Activated T-cell treated with anti-CD3 and anti-CD28 coated beads for 48 hours (primary cell): ENCODE measurements at places on chromosomes 4 and X.

DNA sequence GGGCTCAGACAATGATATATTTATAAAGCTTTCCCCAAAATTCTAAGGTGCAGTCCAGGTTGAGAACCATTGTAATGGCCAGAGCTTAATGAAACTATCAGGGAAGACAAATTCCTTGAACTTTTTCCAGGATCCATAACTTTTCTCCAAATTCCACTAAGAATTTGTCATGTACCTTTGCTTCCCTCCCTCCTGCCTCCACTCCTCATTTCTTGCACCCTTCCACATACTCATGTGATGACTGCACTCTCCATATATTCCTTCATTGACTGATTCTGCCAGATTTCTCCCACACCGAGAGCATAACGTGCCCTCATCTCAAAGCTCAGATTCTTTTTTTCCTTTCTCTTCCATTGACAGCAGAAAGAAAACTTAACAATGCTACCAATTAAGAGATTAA, 20.9 kb upstream of the AMELX start:
- DNase-seq: no peak

DNA sequence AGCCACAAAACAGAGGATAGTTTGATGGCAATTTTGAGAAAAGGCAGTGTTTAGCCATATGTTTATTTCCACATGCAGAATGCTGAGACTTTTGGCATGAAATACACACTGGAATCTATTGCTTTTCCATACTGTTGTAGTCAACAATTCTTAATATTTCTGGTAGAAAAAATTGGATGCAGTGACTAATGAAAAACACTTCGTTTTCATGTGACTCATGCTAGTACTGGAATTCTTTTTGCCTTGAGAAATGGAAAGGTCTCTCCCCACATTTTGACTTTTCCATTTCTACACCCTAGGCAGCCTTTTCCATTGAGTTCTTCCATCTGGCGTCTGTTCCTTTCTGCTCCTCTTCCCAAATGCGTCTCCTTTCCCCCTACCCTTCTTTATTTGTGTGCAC, 425.2 kb upstream of the FTHL17 start:
- no peak for DNase-seq

DNA sequence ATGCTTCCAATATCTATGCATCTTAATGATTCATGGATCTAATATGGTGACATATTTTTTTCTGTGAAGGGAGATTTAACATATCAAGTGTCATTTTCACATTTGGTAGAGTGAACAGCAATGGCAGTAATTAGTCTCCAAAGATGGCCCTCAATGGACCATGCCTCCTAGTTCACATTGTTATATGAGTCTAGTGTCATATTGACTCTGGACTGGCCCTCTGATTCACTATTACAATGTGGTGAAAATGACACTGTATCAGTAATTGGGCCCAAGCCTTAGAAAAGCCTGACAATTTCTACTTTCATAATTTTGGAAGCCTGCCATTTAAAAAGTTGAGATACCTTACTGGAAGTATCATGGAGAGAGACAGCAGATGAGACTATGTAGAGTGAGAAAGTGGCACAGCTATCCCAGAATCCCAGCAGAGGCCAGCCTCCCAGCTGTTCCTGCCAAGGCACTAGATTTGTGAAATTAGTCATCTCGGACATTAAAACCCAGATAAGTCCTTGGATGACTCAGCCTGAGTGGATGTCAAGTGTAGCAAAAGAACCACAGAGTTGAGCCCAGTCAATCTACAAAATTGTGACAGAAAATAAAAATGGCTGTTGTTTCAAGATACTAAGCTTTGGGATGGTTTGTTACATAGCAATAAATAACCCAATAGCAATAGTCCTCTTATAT, 68.4 kb downstream of the ARHGEF38 start:
- no peak for DNase-seq

- no peak for DNase-seq
Observed at GRCh38 chr4:145770124-145770523, 90.2 kb downstream of the C4orf51 start.

GRCh38 chr4:20251796-20252655, at the start of gene SLIT2:
SLIT2 (plus strand) TSS chr4:20251905; CDS start chr4:20253816, 1,911 bp downstream.
- DNase-seq: no peak

DNA sequence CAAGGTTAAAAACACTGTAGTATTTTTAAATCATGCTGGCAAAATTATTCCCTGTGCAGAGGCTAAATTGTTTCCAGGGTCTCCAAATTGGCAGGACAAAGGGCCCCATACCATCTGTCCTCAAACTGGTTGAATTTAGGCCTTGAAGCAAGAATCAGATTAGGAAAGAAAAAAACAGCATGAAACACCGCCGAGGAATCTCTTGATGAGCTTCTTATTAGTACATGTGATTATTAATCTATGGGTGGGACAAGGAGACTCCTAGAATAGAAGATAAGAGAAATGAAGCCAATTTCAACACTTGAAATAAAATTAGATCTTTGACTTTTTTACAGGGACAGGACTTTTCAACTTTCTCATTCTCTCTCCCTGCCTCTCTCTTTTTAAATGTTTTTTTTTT, 7.1 kb upstream of the CLNK start:
- DNase-seq: no peak

DNA sequence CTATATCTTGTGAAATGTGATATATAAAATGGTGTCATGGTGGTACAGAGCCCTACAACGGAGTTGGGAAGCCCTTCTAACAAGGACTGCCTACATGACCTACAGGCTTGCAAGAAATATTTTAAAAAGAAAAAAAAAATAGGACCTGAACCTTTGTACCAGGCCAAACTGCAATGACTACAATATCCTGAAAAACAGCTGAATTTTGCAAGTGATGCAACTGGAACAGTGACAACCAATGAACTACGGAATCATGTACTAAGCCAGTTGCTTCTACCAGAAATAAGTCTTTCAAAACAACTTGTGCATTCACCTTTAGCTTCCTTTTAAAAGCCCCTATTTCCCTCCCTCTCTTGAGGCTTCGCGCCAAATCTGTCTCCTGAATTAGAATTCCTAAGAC, 58.4 kb downstream of the PDGFC start:
- no peak for DNase-seq
